Activated T-helper 1 cell treated with Interleukin-2 at 50 U/mL for 16 hours (primary cell): ENCODE measurements at places on chromosomes 16 and 17.
A peak's percentile ranks its signal among the peaks of the same experiment; 100 is the strongest.

- DNase-seq: no peak
These were observed 96.1 kb downstream of the C17orf67 start for GRCh38 chr17:56737421-56738161.

- no peak for DNase-seq
These were observed 9.4 kb downstream of the C17orf100 start for GRCh38 chr17:6660805-6661463.

- DNase-seq: no peak
These were observed 950.2 kb downstream of the CDH11 start for GRCh38 chr16:64171632-64172031.

DNA sequence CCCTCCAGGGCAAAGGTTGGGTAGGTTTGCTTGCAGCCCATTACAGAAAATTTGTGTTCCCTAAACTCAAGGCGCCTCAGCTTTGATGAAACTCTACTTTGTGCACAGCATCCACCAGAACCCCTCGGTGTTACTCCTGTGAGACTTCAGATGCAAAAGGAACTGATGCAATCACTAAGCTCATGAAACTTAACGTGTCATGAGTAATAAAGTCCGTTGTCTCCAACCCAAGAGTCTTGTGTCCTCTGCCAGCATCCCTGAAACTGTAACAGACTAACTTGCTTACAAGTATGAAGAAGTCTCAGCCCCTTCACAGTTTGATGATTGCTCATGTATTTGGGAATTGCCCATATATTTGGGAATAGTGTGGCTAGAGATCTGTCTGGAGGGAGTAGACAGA, 74.8 kb upstream of the MARCHF10 start:
- DNase-seq: no peak

- no peak for DNase-seq
These were observed 673.8 kb downstream of the MAF start for GRCh38 chr16:78926723-78927210.

DNA sequence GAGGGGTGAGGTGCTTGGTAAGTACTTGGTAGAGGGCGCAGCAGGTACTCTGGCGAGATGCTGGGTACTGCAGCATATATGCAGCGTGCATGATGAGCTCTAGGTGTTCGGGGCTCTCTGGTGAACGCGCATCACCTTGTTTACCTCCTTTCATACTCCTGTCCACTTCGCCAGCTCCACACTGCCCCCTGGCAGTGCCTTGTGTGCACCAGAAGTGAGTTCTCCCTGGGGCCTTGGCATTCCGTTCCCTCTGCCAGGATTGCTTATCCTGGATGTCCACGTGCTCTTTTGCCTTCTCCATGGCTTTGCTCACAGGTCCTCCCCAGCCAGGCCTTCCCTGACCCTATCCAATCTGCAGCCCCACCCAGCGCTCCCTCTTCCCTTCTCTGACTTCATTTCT, 154.2 kb downstream of the MRM1 start:
- no peak for DNase-seq

GRCh38 chr17:83012868-83013778, 66.3 kb upstream of the METRNL start:
- DNase-seq: no peak

- peak; percentile 26 for DNase-seq
These were observed 430 bp downstream of the HAPSTR1 start for GRCh38 chr16:9091867-9092281.

- DNase-seq: no peak
These were observed 3.5 kb upstream of the ARMC5 start for GRCh38 chr16:31455601-31456314.

- DNase-seq: no peak
These were observed 39.4 kb upstream of the ZC3H18 start for GRCh38 chr16:88530858-88531203.

GRCh38 chr17:44087319-44087718, 16.8 kb downstream of the G6PC3 start:
- DNase-seq: no peak

- DNase-seq: no peak
These were observed 123.5 kb downstream of the PRKCA start for GRCh38 chr17:66425756-66426396.

GRCh38 chr16:28873543-28874201, 4.6 kb upstream of the ATP2A1 start:
- peak; percentile 31 for DNase-seq

DNA sequence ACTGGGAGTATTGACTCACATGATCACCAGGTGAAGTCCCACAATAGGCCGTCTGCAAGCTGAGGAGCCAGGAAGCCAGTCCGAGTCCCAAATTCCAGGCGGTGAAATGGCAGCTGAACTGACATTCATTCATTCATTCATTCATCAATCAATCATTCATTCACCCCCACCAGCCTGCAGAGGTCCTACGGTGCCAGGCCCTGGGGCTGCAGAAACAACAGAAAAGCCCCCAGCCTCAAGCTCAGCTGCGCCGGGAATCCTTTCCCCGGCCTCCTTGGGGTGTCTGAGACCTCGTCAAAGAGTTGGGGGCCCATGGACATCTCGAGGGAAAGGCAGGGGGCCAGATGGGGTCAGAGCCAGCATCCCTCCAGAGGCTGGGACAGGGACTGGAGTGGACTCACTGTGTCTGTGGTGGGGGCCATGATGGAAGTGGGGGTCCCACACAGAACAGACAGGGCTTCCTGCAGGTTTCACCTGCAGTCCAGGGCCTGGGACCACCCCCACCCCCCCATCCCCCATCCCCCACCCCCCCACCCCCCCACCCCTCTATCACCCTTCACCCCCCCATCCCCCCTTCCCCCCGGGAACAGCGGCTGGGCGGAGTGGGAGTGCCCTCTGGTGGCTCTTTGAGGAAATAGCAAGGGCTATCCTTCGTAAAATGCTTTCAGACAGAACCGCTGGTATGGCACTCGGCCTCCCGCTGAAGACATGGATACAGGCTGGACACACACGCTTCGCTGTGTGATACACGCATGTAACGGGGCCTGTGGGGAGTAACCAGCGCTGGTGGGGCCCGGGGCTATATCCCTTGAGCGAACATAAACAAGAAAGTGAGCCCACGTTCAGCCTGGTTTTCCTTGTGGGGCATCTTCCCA, 8.5 kb upstream of the ZC3H18 start:
- peak; percentile 34 for DNase-seq

- peak; percentile 31 for DNase-seq
These were observed 725 bp upstream of the CACNA1H start for GRCh38 chr16:1152123-1152638.

- DNase-seq: no peak
These were observed 249.7 kb downstream of the ZFHX3 start for GRCh38 chr16:72798264-72798663.

DNA sequence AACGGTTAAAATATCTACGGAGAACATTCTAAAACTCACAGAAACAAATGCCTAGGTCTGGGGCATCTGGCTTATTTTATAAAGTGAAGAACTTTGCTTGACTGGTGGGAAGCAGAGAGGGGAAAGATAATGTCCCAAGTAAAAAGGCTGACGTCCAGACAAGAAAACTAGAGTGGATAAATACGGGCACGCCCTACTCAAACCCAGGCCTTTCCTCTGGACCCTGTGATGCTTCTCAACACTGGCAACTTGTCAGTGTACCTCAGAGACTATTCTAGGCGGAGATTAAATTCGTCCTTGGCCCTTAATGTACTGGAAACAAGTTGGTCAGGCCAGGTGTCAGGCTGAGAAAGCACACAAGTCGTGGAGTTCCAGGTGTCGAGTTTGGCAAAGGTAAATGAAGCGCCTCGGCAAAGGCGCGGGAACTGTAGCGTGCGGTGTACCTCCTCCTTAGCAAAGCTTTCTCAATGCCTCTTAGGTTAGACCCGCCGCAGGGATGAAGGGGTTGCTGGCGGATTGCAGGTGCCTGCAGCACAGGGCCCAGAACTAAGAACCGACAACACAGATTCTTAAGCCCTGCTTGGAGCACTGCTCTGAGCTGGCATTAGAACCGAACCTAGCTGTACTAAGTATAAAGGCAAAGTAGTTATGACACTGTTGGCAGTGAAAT, 668 bp upstream of the UNK start:
- DNase-seq: no peak

GRCh38 chr17:67178555-67178954, 66.4 kb downstream of the HELZ start:
- DNase-seq: no peak

DNA sequence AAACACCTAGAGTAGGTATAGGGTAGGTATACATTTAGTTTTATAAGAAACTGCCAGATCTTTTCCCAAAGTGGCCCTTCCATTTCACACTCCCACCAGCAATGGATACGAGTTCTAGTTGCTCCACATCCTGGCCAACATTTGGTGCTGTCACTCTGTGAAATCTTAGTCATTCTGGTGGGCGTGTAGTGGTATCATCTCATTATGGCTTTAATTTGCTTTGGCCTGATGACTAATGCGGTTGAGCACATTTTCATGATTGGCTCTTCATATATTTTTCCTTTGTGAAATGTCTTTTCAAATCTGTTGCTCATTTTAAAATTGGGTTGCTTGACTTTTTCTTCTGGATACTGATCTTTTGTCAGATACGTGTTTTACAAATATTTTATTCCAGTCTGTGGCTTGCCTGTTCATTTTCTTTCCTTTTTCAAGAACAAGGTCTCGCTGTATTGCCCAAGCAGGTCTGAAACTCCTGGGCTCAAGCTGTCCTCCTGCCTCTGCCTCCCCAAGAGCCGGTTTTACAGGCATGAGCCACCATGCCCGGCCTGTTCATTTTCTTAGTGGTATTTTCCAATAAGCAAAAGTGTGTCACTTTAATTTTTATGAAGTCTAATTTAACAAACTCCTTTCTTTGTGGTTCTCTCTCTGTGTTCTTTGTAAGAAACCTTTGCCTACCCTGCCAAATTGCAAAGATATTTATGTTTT, 192.4 kb downstream of the SEC14L1 start:
- no peak for DNase-seq

DNA sequence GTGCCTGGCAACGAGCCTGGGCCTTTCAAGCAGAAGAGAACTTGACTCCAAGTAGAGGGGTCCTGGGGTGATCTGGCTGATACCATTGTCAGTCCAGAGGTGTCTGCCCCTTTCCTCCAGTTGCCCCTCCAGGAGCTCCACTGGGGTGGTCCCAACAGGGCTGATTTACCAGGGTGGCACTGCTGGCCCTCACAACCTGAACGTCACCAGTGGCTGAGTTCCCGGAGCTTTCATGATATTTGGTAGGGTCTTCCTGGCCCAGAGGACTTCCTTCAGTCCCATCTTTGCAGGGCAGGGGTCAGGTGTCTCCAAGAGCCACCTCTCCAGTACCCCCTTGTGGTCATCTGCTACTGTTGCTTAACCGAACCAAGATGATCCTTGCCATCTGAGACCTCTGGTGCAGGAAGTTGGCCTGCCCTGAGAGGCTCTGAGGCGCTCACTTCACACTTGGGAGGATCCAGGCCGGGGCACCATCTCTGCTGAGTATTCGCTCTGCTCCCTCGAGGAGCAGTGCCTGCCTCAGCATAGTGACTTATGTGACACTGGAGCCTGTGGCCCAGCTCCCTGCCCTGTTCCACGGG, 3.5 kb downstream of the LIMD2 start:
- no peak for DNase-seq

DNA sequence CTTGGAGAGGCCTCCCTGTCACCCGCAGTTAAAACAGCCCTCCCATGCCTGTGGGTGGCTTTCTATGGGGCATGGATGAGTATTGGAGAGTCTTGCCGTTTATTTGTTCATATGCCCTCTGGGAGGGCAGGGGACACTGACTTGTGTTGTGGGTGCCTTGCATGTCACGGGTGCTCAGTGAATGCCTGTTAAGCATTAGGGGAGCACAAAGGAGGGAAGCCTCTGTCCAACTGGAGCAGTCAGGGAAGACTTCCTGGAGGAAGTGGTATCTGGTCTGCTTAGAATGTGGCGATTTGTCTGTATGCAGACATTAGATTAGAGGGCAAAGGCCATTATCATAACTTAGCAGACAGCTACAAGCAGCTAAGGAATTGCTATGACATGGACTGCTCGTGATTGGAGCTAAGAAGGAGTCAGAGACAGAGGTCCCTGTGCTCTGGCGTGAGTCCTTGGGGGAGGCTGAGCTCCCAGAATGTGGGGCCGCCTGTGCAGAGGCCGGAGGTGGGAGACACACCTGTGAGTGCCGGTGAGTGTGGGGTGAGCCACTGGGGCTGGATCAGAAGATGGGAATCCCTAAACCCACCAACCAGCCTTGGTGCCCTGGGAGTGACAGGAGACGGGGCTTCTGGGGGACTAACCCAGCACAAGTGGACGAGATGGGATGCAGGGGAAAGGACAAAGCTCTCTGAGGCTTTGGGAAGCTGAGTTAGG, 286.1 kb downstream of the SEC14L1 start:
- DNase-seq: no peak

DNA sequence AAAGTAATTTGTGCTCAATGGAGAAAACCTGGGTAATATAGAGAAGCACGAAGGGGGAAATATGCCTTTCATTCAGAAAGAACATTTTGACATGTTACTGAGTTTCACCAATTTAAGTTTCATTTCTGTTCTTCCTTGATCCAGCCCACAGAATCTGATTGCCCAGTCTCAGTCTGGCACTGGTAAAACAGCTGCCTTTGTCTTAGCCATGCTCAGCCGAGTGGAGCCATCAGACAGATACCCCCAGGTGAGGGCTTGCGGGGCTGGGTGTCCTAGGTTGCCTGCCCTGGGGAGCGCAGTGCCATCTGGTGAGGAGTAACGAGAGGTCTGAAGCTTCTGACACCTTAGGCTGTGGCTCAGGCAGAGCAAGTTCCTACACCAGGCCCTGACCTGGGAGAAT, 17.7 kb downstream of the DDX19A start:
- no peak for DNase-seq

DNA sequence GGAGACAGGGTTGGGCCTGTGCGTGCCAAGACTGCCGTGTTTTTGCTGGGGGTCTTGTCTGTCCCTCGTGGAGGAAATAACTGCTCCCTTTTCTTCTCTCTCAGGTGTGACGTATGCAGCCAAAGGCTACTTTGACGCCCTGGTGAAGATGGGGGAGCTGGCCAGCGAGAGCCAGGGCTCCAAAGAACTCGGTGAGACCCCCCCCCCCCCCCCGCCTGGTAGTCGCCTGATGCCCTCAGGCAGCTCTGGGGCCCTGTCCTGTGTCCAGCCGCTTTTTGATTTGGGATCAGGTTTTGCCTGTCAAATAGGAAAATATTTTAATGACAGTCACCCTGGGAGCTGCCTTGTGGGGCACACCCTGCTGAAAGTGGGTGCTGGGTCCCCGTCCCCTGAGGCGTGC, 22.8 kb downstream of the BAIAP2 start:
- no peak for DNase-seq

DNA sequence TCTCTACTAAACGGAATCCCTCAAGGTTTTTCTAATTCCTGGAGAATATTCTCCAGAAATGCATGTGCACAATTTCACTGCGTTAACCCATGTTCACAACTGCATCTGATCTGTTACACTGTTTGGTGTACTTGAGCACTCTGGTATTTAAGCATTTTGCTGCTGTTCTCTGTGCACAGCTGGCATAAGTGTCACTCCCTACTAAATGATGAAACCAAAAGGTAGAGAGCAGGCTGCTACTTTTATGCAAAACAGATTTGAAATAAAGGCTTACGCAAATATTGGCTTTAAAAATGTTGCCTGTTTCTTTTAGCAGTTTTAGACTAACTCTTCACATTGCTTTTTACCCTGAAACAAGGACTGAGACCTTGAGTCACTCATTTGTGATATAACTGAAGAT, 41.7 kb downstream of the ESRP2 start:
- DNase-seq: no peak

GRCh38 chr16:51636920-51637769, 486.1 kb upstream of the SALL1 start:
- DNase-seq: no peak
